Cardiac septum (tissue), 1 donor: ENCODE measurements at places on chromosomes 5 and 9. TPM values are rescaled to one million over a fixed set of nuclear protein-coding genes. Genes with fewer than 3 reads are reported as not detected.

Gene HTR4
- 0.70 TPM for total RNA-seq

GRCh38 chr5:159781626-159782157 lies 134.6 kb upstream of the ADRA1B start:
- DNase-seq: no peak

GRCh38 chr5:81288021-81288433 lies 13.4 kb upstream of the ZCCHC9 start:
- no peak for DNase-seq

Gene DROSHA
- 34.1 TPM for total RNA-seq

DNA sequence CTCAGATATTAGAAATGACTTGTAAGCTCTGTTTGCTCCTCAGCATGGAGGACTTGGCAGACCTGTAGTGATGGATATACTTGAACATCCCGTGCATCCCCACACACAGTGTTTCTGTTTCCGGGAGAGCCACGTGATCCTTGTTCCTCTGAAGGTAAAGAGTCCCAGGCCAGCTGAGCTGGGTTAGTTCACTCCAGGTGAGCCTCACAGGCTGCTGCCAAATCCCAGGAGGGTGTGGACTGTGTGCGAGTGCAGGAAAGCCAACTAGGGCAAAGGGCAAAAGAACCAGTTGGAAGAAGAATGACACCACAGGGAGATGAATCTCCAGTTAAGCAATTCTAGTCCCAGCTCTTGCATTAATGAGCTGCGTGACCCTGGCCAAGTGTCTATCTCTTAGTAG lies 10.4 kb upstream of the TOMM5 start:
- no peak for DNase-seq

DNA sequence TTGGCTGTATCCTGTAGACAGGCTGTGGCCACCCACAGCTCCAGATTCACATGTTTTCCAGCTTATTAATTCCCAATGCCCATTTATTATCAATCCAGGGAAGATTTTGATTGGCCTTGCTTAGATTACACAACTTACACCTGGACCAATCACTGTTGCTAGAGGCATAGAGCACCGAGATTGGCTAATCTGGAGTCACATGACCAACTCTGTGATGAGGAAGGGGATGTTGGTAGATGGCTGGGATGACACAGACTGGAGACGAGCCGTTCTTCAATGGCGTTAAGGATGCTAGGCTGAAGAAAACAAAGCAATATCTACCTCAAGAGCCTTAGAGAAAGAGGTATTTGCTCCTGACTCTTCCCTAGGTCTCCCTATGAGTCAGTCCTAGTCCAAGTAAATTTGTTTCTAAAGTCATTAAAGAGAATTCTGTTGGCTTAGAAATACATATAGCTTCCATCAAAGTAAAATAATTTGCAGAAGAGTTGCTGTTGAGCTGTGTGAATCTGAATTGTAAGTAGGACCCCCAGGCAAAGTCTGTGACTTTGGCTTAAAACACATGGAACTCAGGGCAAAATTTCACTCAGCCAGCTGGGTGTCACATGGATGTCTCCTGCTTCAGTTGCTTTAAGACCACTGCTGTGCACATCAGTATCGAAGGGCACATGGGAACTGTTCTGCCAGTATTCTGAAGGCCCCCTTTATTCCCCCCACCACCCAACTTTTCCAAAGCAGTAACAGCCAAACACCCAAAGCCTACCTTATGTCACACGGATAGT lies 326.4 kb upstream of the KLF4 start:
- DNase-seq: no peak

- DNase-seq: no peak
Measured at GRCh38 chr9:20351715-20352114, 270.6 kb downstream of the MLLT3 start.

- DNase-seq: no peak
Measured at GRCh38 chr9:4333787-4334186, 33.9 kb upstream of the GLIS3 start.

- no peak for DNase-seq
Measured at GRCh38 chr5:148397968-148398595, 14.3 kb downstream of the FBXO38 start.

DNA sequence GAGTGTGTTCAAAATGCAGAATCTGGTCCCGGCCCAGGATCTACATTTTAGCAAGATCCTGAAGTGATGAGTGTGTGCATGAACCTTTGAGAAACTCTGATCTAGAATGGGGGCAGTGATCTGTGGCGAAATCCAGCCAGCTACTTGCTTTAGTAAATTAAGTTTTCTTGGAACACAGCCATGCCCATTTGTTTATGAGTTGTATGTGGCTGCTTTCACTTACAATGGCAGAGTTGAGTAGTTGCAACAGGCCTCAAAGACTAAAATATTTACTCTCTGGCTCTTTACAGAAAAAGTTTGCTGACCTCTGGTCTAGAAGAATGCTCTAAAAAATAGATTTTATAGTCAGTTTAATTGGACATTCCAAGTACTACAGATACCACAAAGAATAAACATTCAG lies 588.3 kb downstream of the BNC2 start:
- no peak for DNase-seq

DNA sequence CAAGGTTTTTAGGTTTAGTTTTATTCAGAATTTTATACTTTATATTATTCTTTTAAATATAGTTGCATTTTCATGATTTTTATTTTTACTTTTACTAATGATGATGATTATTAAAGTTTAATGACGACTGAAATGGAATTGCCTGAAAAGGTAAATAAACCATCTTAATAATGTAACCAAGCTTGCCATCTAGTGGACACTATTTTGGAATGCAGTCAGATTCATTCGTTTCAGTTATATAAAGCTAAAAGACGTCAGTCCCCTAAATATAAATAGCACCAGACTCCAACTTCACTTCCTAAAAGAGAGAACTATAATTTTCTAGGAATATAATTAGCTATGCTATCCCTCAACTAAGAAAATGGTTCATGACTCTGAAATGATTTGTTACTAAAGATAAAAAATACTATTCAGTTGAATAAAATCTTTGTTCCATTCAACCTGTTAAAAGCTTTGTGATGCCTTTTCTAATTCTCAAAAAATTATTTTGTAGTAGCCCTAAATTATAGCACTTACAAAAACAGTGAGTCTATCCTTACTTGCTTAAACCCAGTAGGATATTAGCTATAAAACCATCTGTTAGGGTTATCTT lies 19.9 kb downstream of the ABITRAM start:
- DNase-seq: no peak

GRCh38 chr9:126429190-126429589 lies 102.6 kb downstream of the MVB12B start:
- DNase-seq: no peak

- DNase-seq: no peak
Measured at GRCh38 chr5:329768-330167, 8.3 kb downstream of the AHRR start.

GRCh38 chr9:87595610-87596009 lies 97.9 kb downstream of the DAPK1 start:
- DNase-seq: no peak

Gene FNBP1
- 22.6 TPM for total RNA-seq

DNA sequence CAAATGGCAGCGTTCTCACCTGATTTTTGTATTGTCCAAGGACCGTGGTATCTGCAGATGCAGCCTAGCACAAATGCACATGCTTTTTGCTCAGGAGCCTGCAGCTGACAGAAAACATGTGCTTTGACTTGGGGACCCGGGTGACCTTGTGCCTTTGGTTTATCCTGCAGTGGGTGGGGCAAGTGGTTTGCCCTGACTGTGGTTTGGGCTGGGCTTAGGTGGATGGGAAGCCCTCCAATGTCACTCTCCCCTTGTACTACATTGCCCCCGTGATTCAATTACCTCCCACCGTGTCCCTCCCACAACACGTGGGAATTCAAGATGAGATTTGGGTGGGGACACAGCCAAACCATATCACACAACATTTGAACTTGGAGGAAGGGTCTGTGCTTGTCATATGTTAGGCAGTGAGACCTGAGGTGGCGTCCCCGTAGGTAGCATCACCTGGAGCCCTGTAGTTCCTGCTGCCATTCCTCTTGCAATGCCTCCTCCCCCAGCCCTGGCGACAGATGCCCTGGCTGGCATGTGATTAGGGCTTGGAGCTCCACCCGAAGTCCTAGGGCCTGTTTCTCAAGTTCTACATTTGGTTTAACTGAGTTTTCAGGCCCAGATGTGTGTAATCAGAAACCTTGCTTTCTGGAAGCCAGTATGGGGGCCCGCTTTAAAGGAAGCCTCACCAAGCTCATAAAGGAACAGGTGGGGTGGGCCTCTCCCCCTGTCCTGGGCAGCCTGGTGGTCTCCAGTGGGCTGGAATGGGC lies 2.1 kb downstream of the ANKRD33B start:
- DNase-seq: peak; percentile 77

DNA sequence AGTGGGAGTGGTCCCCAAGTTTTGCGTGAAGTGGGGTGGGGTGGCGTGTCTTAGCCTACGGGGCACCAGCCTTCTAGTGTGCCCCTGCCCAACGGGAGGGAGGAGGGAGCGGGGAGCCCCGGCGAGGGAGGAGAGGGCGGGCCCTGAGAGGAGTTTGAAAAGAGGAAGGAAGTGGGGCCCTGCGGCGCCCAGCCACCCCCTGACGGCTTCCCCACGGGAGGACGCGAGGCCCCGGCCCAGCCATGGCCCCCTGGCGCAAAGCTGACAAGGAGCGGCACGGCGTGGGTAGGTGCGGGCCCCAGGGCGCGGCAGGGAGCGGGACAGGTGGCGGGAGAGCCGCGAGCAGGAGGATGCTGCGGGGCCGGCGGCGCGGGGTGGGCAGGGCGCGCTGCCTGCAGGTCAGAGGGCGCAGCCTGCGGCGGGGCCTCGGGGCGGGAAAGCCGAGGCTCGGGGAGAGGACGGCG lies at the start of gene DOCK2:
DOCK2 (plus strand) TSS at position 191 of the 464 bp plus-strand sequence; CDS start at position 243, 52 bp downstream.
- DNase-seq: peak; percentile 91

GRCh38 chr9:133691626-133692363 lies 46.4 kb downstream of the SARDH start:
- DNase-seq: no peak

- DNase-seq: no peak
Measured at GRCh38 chr9:94511134-94511954, 43.5 kb upstream of the PCAT7 start.

DNA sequence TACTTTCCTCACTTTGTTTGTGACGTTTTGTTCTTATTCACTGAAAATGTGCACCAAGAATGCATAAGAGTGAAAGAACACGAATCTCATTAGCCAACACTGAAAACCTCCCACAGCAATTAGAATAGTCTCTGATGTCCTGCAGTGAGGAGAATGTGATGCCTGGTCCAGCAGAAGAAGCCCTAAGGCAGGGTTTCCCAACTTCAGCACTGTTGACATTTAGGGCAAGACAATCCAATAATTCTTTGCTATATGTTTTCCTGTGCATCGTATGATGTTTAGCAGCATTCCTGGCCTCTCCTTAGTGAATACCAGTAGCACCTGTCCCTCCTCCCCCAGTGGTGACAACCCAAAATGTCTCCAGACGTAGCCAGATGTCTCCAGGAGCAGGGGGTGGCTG lies 14.8 kb downstream of the MVB12B start:
- no peak for DNase-seq

DNA sequence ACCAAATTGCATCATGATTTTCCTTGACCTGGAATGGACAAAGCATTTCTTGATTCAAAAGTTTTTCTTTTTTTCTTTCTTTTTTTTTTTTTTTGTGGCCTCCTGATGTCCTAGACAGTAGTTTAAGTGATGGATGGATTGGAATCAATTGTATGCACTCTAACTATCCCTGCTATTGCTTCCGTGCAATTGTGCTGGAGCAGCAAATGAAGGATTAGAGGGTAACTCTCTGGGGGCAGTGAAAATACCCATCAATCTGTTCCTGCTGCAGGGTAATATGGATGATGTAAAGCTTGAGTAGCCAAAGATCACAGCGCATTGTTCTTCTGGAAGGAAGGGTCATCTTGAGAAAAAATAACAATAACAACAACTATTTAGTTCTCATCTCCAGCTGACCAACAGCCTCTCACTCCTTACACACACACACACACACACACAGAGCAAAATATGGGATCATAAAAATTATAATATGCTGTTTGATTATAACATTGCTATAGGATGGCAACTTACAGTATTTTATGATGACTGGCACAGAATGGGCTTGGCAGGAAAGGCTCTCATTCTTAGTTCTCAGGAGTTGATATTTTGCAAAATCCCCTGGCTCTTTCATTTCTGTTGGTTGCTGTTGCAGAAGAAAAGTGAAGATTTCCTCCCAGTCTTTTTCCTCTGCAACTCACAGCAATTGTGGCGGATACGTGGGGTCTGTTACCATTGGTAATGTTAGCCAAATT lies 160.9 kb upstream of the DMAC1 start:
- DNase-seq: no peak

- DNase-seq: no peak
Measured at GRCh38 chr5:52738095-52738506, 49.6 kb upstream of the ITGA1 start.

DNA sequence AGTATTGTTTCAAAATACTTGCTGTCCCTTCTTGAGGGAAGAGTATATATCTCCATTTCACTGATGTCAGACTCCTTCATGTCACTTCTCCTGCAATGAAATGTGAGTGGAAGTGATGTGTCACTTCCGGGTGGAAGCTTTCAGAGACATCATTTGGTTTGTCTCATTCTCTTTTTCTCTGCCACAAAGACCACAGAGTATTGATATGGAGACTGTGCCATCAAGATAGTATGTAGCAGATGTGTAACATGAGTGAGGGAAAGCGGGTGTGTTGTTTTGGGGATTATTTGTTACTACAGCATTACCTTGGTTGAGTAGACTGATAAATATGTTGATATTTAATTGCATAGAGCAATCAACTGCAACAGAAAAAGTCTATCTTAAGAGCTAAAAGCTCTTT lies 169.8 kb downstream of the FBXL7 start:
- no peak for DNase-seq

DNA sequence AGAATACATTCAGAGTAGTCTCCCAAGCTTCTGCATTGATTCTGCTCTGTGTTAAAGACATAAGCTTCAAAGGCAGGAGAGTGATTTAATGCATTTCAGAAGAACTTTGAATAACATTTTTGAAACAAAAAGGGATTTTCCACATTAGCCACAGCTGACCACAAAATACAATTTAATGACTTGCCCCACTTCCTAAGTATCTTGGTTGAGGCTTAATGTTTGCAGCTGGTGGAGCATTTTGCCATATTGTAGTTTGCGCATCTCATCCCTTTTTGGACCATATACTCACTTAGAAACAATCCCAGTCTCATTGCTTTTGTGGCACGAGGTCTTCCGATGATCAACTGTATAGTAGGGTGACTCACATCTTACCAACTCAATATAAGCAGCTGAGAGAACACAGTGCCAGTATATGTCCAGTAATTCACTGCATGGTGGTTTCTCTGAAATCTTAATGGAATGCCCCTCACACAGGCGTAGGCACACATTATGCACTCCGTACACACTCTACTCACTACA lies 455.8 kb upstream of the PTGER4 start:
- no peak for DNase-seq

Gene ZNF608
- total RNA-seq: 18.8 TPM

Gene C8G
- 3.4 TPM for total RNA-seq

DNA sequence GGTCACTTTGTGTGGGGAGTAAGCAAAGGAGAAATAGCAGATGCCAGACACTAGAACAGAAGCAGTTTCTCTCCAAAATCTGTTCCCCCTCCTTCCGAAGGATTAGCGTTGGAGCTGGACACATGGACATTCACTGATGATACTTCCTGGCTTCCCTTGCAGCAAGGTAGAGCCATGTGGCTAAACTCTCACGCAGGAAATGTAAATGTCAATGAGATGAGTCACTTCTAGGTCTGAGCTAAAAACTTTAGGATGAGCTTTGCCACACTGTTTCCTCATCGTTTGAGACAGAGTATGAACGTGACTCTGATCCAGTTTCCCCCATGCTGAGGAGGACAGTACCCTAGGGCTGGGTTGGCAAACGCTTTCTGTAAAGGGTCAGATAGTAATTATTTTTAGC lies 5.1 kb downstream of the BHMT2 start:
- DNase-seq: no peak
